ENCODE measurements at places on chromosomes 3 and 15.

GRCh38 chr3:10416730-10417300 is 88.6 kb downstream of the ATP2B2 start:
- no peak for DNase-seq

- peak; percentile 42 for DNase-seq
Observed at GRCh38 chr3:42159706-42160472, 68.7 kb downstream of the TRAK1 start.

DNA sequence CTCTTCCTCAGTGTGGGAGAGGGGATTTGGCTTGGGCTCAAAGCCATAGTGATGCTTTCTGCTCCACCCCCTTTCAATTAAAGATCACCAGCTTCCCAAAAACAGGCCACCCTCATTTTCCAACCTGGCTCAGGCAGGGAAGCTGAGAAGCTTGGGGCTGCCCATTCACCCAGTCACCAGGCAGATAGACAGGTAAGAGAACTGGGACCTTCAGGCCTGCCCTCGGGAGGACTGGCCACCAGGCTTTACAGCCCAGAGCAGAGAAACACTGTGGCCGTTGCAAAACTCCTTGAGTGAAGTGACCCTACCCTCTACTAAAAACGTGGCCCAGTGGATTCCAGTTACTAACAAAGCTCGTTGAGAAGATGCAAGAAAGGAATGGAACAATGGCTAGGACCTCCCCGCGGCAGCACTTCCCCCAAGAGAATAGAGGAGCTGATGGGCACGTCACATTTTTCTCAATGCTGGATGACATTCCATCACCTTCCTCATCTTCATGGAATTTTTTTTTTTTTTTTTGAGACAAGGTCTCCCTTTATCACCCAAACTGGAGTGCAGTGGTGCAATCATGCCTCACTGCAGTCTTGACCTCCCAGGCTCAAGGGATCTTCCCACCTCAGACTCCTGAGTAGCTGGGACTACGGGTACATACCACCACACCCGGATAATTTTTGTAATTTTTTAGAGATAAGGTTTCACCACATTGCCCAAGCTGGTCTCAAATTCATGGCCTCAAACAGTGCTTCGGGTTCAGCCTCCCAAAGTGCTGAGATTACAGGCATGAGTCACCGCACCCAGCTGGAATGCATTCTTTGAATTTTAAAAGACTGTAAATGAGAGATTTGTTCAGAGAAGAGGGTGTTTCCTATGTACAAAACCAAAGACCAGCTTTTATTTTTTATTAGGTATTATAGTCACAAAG is 37.9 kb downstream of the LIPC start:
- DNase-seq, result peak; percentile 55

GRCh38 chr3:151182349-151183079 is 20.5 kb downstream of the GPR171 start:
- no peak for DNase-seq

DNA sequence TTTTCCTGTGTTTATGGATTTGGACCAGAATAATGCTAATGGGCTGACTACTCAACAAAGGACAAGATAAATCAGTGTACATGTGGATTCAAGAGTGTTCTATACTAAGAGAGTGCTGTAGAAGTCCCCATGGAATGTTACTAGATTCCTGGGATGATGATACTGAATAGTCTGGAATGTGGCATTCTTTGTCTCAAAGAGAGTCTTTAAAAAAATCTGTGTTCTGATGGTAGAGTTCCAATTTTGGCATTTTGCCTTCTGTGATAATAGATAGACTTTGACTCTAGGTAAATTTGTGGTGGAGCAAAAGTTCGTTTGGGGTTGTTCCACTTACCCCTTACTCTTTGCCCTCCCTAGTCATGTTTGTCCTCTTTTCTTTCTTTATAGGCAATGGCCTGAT is 43.7 kb downstream of the NMD3 start:
- no peak for DNase-seq

GRCh38 chr3:160921020-160921635 is 165.1 kb downstream of the PPM1L start:
- peak; percentile 76 for DNase-seq

- peak; percentile 63 for DNase-seq
Observed at GRCh38 chr3:145776782-145777408, 384.1 kb downstream of the PLOD2 start.

DNA sequence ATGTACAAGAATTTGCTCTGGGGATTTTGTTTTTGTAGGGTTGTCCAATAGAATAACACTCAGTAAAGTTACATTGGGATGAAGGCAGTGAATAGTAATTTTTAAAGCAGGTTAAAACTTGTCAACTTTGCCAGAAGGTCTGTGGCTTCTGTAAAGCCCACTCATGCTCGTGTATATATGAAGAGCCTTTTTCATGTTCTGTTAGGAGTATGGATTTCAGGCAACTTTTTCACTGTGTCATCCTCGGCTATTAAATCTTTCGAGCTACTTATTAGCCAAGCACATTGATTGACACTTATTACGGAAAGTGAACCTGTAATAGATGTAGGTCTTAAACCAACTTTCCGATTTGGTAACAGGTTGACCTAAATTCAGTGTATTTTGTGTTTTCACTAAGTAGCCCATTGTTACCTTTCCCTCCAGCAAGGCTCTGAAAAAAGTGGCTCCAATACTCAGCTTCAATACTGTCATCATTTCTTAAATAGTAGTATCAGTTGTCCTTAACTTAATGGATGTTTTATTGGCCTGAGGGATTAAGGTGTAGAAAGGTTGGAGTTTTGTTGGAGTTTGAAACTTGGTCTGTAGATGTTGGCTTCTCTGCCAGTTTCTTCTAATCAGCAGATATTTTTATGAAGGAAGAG is 1.7 kb downstream of the PAK2 start:
- peak; percentile 24 for DNase-seq

GRCh38 chr3:50572158-50572557 is 2.8 kb downstream of the HEMK1 start:
- peak; percentile 93 for DNase-seq

GRCh38 chr15:96312641-96313335 is 17.7 kb upstream of the NR2F2 start:
- DNase-seq, result no peak

DNA sequence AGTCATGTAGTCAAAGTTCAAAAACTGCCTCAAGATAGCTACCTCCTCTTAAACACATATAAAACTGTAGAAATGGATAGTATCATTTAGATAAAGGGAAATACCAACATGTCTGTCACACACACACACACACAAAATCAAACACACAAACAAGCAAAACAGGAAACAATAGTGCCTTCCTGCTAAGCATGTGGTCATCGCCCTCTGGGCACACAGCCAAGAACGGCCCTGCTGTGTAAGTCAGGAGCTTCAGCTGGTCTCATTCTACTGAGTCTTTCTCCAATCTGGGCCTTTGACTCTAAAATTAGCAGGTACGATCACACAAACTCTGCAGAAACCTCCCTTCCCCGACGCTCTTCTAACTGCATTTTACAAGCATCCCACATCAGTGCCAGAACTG is 272.2 kb upstream of the CHRNA7 start:
- DNase-seq, result peak; percentile 26

GRCh38 chr3:33658039-33658438 is 60.0 kb downstream of the CLASP2 start:
- DNase-seq, result no peak

GRCh38 chr3:46931631-46932331 is 44.8 kb downstream of the CCDC12 start:
- DNase-seq, result peak; percentile 78

GRCh38 chr3:109899925-109900324 is 562.6 kb upstream of the DPPA4 start:
- no peak for DNase-seq

- no peak for DNase-seq
Observed at GRCh38 chr3:129004639-129005295, 3.7 kb downstream of the EFCC1 start.

- DNase-seq, result no peak
Observed at GRCh38 chr3:20490996-20491395, 305.0 kb upstream of the SGO1 start.

DNA sequence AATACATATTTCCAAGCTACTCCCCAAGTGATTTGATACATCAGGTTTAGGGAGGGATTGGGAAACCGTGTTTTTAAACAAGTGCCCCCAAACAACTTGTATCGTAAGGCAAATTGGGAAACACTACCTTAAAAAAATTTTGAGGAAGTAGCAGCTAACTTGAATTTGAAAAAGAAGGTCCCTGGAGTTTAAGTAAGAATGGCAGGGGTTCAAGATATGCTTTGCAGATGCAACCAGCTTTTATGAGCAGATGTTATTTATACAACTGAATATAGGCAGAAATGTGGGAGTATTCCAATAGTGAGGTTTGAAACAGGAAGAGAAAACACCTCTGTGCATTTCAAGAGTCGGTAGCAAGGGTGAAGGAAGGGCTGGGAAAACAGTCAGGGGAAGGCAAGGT is 139.6 kb downstream of the IL20RB start:
- DNase-seq, result peak; percentile 2

DNA sequence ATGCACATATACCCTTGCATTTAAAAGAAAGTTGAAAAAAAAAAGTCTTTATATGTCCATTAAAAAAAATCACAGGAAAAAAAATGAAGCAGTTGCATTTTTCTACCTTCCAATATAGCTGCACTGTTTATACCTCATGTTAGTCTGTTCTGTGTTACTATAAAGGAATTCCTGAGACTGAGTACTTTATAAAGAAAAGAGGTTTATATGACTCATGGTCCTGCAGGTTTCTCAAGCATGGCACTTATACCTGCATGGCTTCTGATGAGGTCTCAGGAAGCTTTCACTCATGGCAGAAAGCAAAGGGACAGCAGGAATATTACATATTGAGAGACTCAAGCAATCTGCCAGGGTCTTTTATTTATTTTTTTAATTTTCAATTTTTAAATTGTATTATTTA is 277.2 kb upstream of the BCHE start:
- DNase-seq, result no peak

DNA sequence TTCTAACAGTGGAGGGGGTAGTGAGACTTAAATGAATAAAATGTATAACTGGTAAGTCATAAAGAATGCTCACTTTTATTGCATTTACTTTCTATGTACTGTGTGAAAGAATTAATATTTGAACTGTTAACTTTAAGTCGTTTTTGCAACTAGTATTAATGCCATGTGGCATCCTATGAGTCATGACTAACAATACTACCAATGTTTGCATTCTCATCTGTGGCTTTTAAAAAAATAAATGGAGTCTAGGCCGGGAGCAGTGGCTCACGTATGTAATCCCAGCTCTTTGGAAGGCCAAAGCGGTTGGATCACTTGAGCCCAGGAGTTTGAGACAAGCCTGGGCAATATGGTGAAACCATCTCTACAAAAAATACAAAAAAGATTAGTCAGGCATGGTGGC is 5.2 kb downstream of the C3orf49 start:
- DNase-seq, result no peak

GRCh38 chr3:12838179-12838965 is 3.0 kb downstream of the RPL32 start:
- DNase-seq, result no peak

GRCh38 chr3:23999012-23999641 is 54.0 kb downstream of the NR1D2 start:
- DNase-seq, result peak; percentile 81
